Stimulated activated CD8-positive, alpha-beta memory T cell treated with anti-CD3 and anti-CD28 coated beads, Interleukin-7, amount 100 ng/mL, for 1 hour (primary cell): ENCODE measurements at places on chromosomes 2 and 18.

GRCh38 chr18:5451150-5451549 lies 92.6 kb downstream of the EPB41L3 start:
- DNase-seq: no peak

GRCh38 chr18:49447810-49448745 lies 12.4 kb downstream of the DYM start:
- DNase-seq: no peak

GRCh38 chr2:86035376-86035882 lies 70.3 kb downstream of the POLR1A start:
- DNase-seq: no peak

- DNase-seq: no peak
Observed at GRCh38 chr2:23605236-23605635, 220.3 kb downstream of the KLHL29 start.

- no peak for DNase-seq
Observed at GRCh38 chr2:86400321-86400720, 40.9 kb upstream of the KDM3A start.

DNA sequence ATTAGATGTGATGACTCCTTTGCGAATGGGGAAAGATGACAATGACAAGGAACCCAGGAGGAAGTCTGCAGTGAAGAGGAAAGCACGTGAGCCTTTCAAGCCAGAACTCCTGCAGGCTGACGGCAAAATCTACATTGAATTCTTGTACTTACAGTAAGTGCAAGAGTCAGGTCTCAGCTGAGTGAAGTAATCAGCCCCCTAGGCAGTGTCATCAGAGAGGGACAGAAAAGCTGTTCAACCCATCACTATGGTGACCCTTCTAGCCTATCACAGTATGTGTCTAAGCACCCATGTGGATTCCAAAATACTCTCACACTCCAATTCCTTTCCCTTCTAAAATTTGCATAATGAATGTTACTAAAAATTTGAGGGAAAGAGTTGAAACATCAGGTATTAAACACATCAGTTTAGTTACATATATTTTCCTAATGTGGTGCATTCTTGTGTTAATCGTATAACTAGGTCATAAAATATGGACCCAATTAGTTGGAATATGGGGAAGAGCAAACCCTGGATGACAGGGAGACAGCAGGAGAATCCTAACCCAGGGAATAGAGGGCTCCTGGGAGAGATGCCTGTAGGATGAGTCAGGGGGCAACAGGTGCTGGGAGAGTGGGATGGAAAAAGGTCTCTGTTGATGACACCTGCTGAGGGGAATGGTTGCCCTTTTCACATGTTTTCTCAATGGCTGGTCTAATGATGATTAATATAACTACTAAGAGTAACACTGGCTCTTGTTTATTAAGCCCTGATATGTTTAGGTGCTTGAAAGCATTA lies 39.5 kb downstream of the VWC2L start:
- no peak for DNase-seq

- no peak for DNase-seq
Observed at GRCh38 chr2:187397886-187398285, 50.2 kb downstream of the CALCRL start.

GRCh38 chr18:57668021-57668420 lies 46.4 kb upstream of the NARS1 start:
- DNase-seq: no peak
